ENCODE measurements at places on chromosomes 13 and 19.

GRCh38 chr19:47020992-47021496 is 1.4 kb downstream of the NPAS1 start:
- ATAC-seq = peak; percentile 9

DNA sequence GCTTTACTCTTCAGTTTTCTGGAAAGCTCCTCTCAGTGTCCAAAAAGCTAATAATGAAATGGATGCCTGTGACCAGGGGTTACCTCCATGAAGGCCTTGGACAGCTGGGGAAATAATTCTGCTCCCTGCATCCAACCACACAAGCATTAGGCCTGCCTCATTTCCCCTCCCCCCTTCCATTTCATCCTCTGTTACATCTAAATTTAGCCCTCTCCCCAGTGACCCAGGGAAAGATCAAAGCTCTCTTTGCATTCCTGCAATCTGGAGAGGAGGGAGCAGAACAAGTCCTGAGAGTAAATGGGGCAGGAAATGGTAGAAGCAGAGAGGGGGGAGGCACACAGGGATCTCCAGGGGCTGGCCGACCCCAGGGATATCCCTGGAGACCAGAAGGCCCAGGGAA is 452.7 kb downstream of the TSHZ3 start:
- no peak for ATAC-seq

DNA sequence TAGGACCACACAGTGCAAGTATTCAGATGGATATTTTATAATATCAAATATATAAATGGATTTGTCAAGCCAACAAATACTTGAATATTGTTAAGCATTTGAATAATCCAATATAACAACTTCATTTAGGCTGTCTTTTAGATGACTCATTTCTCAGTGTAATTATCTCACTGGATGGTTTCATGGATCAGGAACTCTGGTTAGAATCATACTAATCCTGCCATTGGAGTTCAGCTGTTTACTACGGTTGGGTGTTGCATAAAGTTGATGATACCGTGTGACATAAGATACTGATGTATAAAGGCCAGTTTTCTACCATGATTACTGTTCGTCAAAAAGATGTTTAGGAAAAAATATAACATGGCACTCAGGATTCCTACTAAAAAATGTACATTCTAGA is 196.3 kb downstream of the TSHZ3 start:
- no peak for ATAC-seq

- ATAC-seq = peak; percentile 87
These were observed at the start of gene DCLK1 for GRCh38 chr13:36131222-36131930. TSS of gene DCLK1 (minus strand) at chr13:36131382.

Measured in SK-N-SH treated with all-trans-retinoic acid at 6 μM for 48 hours (cell line).